ENCODE measurements at places on chromosomes 16 and 17. TPM values are rescaled to one million over a fixed set of nuclear protein-coding genes. Genes with fewer than 3 reads are reported as not detected.

- no peak for DNase-seq
Measured at GRCh38 chr16:14172200-14172809, 101.2 kb downstream of the MRTFB start.

The STH gene
- not detected for polyA plus RNA-seq

The GNGT2 gene
- polyA plus RNA-seq, result 2.2 TPM

DNA sequence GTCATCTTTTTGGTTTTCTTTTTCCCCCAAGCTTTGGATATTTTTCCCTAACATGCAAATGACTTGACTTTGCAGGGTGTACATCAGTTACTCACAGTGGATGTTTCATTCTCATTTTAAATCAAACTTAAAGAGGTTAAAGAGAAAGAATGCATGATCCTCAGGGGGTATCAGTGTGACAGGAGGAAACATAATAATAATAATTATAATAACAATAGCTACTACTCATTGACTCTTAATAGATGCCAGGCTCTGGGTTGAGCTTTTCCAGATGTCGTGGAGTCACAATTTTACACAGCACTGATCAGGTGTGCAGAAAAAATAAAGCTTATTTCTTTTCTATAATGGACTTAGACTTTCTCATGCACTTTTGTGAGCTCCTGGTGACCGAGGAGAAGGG, 157.2 kb upstream of the CACNG3 start:
- no peak for DNase-seq

The FLYWCH2 gene
- 18.8 TPM for polyA plus RNA-seq

- peak; percentile 23 for DNase-seq
Measured at GRCh38 chr16:13866073-13866472, 53.9 kb upstream of the ERCC4 start.

The NOG gene
- 1.1 TPM for polyA plus RNA-seq

GRCh38 chr17:1640329-1641064, 5.0 kb downstream of the SCARF1 start:
- no peak for DNase-seq

DNA sequence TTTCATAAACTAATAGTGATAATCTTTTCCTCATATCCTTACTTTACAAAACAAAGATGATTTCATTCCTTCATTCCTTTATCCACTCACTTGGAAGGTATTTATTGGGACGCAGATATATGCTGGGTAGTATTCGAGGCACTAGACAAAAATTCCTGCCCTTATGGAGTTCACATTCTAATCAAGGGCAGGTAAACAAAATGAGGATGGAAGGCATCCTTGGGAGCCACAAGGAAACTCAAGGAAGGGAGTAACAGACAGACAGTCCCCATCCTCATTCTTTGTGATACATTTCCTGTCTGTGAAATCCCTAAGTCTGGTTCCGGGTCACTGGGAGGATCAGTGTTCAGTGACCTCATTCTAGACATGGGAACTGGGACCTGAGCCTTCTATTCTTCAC, 45.2 kb downstream of the SLC6A2 start:
- DNase-seq, result no peak

The OTOP3 gene
- polyA plus RNA-seq, result not detected

The RMI2 gene
- 26.3 TPM for polyA plus RNA-seq

DNA sequence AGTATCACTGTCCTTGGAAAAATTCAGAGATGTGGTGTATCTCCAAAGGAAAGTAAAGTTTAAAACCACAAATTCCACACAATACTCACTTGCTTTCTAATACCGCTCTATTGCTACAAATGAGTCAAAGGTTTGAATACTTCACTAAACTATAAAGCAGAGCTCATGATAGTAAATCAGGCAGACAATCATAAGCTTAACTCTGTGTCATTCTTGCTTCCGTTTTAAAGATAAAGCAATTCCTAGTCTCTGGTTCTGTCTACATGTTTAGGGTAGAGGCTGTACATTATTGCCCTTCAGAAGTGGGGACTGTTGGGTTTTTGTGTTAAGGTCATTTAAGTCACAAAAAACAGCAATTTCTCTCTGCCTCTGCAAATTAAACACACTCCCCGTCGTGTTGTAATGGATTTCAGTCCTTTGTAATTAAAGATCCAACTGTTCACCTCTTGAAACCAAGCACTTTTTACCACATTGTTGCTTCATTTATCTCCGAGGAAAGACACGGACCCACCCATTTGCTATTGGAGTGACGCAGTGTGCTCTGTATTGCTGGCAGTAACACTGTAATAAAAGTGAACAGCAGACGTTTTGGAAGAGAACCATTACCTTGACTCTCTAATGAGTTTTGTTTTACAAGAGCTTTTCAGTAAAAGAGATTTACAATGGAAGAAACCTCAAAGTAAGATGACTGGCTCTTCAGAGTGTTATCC, 83.1 kb upstream of the CNTNAP4 start:
- no peak for DNase-seq

DNA sequence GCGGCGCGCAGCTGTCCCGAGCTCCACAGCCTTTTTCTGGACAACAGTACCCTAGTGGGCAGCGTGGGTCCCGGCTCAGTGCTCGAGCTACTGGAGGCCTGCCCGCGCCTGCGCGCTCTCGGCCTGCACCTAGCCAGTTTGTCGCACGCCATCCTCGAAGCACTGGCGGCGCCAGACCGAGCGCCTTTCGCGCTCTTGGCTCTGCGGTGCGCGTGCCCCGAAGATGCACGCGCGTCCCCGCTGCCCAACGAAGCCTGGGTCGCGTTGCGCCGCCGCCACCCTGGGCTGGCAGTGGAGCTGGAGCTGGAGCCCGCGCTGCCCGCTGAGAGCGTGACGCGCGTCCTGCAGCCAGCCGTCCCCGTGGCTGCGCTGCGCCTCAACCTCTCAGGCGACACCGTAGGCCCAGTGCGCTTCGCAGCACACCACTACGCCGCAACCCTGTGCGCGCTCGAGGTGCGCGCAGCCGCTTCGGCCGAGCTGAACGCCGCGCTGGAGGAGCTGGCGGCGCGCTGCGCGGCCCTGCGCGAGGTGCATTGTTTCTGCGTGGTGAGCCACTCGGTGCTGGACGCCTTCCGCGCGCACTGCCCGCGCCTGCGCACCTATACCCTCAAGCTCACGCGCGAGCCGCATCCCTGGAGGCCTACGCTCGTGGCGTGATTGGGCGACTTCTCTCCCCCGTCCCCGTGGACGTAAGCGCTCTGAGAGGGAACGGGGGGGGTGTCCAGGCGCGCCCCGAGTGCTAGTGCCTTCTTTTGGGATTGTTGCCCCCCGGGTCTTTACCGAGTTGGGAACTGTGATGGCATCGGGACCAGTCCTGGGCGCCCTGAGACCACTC, 1.2 kb upstream of the HSF4 start:
- DNase-seq, result no peak

The SRCAP gene
- 28.2 TPM for polyA plus RNA-seq

- DNase-seq, result no peak
Measured at GRCh38 chr17:72359274-72359673, 238.5 kb downstream of the SOX9 start.

- DNase-seq, result no peak
Measured at GRCh38 chr17:7703584-7704479, 1.2 kb upstream of the EFNB3 start.

GRCh38 chr17:29263916-29264315, 17.3 kb downstream of the CRYBA1 start:
- no peak for DNase-seq

DNA sequence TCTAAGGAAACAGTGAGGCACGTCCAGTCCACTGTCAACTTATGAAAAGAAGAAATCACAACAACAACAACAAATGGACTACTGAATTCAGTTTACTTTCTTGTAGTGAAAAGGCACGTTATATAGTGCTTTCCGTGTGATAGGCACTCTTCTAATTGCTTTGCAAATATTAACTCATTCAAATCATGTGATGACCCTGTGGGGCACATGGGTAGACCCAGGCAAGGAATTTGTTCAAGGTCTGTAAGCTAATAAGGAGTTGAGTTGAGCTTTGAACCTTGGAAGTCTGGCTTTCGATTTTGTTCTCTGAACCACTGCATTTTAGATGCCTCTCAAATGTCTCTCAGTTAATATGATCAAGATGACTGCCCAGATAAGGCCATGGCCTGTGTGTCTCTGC, 295.1 kb upstream of the RBFOX1 start:
- DNase-seq, result no peak
